ENCODE measurements at places on chromosomes 2 and 18.

- DNase-seq = no peak
Observed at GRCh38 chr2:54678719-54679118, 44.7 kb upstream of the EML6 start.

- DNase-seq = no peak
Observed at GRCh38 chr2:189276277-189276676, 96.7 kb upstream of the COL5A2 start.

DNA sequence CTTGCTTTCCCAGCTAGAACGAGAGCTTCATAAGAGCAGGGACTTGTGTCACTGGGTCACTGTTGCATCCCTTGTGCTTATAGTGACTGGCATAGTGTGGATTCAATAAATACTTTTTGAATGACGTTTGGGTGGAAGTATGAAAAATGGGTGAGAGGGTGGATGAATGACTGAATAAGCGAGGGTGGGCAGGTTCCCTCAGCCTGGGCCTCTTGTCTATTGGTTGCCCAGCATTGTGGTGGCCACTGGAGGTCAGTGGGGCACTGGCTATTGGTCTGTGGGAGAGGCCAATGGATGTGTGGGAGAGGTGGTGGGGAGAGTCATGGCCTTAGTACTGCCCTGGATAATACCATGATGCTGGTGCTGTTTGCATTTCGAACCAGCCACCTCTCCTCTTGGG, 93.8 kb upstream of the SKOR2 start:
- DNase-seq = no peak

GRCh38 chr2:162037886-162038285, 36.1 kb downstream of the DPP4 start:
- no peak for DNase-seq

DNA sequence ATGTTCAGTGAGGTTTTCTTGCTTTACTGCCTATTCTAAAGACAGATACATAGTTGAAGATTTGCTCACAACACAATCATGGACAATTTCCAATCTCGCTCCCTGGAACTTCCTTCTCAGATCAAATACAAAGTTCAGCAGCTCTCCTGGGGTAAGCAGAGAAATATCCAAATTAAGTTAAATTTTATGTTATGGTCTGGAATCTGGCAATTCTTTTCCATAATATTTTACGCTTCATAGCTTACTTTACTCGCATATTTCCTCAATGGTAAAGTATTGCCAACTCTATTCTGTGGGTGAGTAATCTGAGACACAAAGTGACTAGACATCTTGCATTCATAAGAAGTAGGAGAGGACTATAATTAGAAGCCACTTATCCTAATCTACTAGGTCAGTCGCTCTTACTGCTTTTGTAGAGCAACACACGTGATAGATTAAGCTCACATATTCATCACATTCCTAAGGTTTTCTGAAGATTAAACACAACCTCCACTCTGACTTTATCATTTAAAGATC, 529.4 kb downstream of the CCDC85A start:
- DNase-seq = no peak

DNA sequence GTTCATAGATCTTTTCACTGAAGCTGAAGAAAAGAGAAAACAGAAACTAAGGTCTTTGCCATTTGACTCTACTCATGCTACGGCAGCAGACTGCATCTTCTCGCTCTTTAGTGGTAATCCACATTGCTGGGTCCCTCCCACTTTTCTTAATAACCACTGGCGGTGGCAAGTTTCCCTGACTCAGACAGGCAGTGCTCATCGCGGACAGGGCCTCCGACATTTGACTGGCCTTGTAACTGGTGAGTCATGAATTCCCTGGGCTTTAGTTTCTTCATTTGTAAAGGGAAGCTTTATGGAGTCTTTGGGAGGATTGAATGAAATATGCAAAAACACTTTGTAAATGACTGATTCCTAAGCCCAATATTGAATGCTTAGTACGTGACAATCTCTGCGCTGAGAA, 238.2 kb upstream of the RBBP8 start:
- no peak for DNase-seq

DNA sequence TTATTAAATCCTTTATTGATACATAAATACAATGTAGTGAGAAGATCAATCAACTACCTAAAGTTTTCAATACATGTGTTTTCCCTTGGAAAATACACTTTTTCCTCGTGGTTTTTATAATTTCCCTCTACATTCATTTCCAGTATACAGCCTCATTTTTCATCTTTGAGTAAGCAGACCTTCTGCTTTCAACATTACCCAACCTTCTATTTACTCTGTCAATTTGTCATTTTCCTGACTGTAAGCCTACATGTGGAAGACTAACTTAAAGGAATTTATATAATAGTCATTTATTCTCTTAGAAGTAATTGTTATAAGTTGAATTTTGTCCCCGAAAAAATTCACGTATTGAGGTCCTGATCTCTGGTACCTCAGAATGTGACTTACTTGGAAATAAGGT, 594.0 kb downstream of the NUP35 start:
- no peak for DNase-seq

GRCh38 chr2:223501641-223502040, 100.5 kb downstream of the SCG2 start:
- no peak for DNase-seq

- no peak for DNase-seq
Observed at GRCh38 chr2:236209535-236209934, 41.3 kb upstream of the GBX2 start.

- DNase-seq = no peak
Observed at GRCh38 chr2:2557475-2557874, 226.4 kb upstream of the MYT1L start.

DNA sequence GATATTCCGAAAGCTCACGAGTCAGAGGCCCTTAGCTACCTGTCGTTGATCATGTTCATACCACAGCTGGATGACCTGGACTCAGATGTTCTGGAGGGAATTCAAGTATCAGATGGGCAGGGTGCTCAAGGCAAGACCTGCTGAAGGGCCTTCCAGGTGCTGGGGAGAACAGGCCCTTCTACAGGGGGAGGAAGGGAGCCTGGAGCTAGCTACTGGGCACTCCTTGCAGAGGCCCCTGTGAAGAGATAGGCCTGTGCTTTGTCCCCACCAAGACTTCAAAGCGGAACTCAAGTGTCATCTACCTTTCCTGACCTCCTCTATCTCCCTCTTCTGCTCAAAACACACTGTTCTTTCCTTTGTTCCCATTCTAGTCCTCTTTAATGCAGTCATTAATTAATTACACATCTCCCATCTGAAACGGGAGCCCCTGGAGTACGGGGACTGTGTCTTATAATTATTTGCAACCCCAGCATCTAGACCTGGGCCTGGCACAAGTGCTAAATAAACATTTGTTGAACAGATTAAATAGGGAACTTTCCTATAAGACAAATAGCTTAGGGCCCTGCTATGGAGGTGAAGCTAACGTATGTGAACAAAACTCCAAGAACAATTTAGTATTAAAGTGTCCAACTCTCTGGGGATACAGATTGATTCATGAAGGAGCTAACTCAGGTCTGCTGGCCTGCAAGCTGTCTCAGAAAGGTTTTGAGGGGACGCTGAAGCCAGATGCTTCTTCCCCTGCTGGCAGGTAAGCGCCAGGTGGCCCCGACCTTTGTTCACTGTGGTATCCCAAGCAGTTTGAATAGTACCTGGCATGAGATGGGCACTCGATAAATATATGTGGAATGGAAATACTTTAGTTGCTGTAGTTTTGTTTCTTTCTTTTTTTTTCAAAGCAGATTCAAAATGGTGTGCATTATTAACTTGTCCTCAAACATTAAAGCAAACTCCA, 22.0 kb downstream of the RHOB start:
- no peak for DNase-seq

- DNase-seq = no peak
Observed at GRCh38 chr18:48723837-48724236, 185.0 kb downstream of the CTIF start.

DNA sequence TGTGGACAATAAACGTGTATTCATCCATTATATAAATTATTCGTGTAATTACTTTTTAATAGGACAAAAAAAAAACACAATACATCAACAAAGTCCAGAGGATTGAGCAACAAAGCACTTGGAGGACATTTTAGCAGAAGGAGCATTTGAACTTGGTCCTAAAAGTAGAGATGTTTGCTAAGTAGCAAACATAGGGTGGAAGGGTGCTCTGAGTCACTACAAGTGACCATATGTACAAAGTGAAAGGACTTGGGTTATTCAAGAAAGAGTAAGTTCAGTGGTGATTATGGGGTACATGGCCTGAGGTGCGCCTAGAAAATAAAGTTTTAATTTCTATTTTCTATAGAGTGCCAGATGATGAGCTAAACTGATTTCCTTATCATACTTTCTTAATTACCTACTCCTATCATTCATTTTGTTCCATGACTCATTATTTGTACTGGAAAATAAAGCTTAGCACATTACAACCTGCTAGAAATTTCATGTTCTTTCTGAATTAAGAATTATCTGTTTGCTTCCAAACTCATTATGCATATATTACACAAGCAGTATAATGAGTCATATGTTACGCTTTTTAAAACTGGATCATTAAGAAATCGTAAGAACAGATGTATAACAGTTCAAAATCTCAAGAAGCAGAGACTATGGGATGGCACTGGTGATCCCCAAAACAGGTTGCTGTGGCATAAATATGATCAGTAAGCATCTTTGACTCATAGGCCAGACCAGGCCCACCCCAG, 13.1 kb upstream of the PPP1R1C start:
- DNase-seq = no peak

DNA sequence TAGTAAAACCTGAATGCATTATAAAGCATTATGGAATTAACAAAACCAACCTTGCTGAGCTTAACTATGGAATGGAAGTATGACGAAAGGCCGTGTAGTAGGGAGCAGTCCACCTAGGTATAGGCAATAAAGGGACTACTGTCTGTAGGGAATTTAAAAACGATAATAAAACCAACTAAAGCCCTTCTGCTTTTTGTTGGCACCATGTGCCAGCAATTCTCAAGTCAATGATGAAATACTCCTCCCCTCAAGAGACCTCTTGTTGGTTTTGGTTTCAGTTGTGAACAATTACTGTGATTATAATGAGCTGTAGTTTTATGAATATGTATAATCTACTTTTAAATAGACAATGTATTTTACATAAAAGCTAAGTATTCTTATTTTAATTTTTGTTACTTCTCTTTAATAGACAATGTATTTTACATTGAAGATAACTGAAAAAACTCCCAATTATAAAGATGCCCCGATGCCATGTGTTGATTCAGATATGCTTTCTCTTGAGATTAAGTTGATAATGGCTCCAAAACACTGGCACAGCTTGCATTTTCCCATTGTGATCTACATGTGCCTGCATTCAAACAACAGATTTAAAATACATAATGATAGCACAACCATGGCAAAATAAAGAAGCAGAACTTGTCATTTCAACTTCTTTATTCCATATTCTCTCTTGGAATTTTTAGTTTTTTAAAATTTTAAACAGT, 55.5 kb upstream of the ZDBF2 start:
- peak; percentile 31 for DNase-seq

GRCh38 chr2:211823886-211824479, 714.6 kb downstream of the ERBB4 start:
- no peak for DNase-seq

DNA sequence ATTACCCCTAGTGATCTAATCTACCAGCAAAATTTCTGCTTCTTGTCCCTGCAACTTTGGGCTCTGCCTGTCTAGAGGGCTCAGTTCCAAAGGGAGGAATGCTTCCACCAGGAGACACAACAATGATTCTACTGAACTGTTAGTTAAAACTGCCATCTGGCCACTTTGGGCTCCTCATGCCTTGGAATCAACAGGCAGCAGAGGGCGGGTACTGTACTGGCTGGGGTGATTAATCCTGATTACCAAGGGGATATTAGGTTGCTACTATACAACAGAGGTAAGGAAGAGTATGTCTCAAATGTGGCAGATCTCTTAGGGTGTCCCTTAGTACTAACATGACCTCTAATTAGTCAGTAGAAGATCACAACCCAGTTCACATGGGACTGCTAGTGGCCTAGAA, 21.4 kb downstream of the HADHA start:
- DNase-seq = no peak

- DNase-seq = no peak
Observed at GRCh38 chr2:118062048-118062447, 26.2 kb upstream of the INSIG2 start.

DNA sequence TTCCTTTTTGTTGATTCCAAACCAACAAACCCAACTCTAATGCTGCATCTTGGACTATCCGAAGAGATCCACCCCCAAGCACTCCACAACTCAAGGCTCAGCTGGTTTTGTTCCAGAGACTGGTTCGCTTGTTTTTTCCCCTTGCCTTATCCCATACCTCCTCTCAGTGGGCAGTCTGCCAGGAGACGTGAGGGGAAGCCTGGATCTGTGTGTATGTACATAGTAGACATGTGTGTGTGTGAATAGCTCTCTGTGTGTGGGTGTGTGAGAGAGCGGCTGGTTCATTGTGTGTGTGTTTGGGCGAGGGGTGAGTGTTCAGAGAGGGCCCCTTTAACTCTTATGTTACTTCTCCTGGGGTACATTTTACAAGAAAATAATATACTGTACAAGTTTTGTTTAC, 94.4 kb downstream of the NRP2 start:
- no peak for DNase-seq

- no peak for DNase-seq
Observed at GRCh38 chr2:117686699-117687098, 127.8 kb upstream of the DDX18 start.

DNA sequence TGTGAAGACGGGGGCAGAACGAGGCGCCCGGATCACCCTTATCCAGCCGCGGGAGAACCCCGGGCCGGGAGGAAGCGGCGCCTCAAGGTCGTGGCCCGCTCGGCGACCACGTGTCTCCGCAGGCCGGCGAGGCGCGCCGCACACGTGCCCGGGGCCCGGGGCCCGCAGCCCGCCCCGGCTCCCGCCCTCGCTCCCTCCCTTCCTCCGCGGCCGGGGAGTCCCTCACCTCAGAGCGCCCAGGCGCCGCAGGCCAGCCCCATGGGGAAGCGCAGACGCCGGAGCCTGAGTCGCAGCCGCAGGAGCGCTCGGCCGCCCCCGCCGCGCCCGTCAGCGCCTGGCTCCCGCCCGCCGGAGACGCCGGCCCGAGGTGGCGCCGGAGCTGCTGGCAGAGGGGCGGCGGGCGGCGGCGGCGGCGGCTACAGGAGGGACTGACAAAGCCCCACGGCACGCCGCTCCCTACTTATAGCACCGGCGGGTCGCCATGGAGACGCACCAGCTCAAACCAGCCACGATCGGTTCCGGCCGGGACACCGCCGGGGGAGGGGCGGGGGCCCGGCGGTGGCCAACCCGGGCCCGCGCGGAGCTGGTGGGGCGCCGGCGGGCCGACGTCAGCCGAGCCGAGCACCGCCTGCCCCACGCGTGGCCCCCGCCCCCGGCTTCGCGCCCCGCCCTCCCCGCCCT, at the start of gene ODC1:
TSS of gene ODC1 (minus strand) at position 433 of the 681 bp plus-strand sequence. CDS start 3,295 bp downstream, outside the sequence.
- DNase-seq = no peak

All from hematopoietic multipotent progenitor cell treated with erythropoietin and hydrocortisone succinate and interleukin-3 and kit ligand, for 4 days (in vitro differentiated cells).